ENCODE measurements at places on chromosomes 7 and 10. TPM values are rescaled to one million over a fixed set of nuclear protein-coding genes. Genes with fewer than 3 reads are reported as not detected.

DNA sequence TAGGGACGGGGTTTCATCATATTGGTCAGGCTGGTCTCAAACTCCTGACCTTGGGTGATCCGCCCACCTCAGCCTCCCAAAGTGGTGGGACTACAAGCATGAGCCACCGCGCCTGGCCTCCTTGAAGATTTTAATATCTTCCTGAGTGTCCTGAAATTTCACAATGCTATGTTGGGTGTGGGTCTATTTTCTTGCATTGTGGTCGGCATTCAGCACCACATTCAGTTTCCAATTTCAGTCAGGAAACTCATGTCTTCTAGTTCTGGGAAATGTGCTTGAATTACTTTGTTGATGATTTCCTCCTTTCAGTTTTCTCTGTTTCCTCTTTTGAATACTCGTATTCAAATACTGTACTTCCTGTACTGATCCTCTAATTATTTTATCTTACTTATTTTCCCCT is 49.3 kb upstream of the IL6 start:
- no peak for DNase-seq

DNA sequence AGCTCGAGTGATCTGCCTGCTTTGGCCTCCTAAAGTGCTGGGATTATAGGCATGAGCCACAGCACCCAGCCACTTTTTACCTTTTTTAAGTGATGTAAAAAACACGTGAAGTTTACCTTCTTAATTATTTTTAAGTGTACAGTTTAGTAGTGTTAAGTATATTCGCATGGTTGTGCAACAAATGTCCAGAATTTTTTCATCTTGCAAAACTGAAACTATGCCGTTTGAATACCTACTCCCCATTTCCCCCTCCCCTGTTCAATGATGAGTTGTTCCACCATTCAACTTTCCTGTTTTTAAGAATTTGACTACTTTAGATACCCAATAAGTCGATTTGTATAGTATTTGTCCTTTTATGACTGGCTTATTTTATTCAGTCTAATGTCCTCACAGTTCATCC is 10.9 kb downstream of the NRBF2 start:
- no peak for DNase-seq

DNA sequence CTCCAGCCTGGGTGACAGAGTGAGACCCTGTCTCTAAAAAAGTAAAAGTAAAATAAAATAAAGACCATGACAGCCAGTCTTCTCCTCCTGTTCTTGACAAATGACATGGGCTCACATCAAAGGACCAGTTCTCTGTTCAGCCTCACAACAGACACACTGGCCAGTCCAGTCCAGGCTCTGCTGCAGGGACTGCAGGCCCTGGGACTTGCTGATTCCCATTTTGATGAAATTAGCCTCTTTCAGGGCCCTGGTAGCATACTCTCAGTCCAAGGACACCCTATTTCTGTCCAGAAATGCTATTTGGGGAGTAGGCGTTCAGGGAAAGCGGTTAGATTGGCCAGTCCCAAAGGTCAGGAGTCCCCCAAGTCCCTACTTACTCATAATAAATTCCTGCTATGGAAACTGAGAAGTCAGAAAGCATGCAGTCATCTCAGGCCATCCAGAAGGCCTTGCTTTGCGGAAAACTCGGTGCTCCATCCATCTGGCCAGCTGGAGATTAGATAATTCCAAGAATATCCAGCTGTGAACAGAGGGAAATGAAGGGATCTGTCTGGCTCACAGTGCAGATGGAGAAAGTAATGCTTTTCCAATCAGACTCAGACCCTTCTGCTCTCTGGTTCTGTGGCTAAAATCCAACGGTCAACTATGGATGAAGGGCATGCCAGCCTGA is 74.4 kb downstream of the RAB11FIP2 start:
- DNase-seq = no peak

The SPDYE8 gene
- not detected for total RNA-seq

GRCh38 chr10:12381536-12382156 is 32.3 kb downstream of the CAMK1D start:
- no peak for DNase-seq

DNA sequence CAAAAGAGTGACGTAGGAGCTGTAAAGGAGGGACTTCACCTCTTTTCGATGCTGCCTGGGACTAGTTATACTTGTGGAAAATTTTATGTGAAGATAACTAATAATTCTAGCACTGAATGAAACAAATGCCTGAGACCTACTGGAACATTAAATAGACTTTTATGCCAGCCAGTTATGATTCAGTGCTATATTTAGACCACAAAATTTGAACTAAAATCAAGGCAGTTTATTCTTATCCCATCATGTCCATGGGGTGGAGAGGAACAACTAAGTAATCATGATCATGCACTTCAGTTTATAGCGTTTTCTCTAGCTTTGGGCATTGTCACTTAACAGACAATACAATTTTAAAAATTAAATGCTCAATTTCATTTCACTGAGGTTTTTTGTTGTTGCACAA is 76.7 kb downstream of the ZEB1 start:
- DNase-seq = no peak

DNA sequence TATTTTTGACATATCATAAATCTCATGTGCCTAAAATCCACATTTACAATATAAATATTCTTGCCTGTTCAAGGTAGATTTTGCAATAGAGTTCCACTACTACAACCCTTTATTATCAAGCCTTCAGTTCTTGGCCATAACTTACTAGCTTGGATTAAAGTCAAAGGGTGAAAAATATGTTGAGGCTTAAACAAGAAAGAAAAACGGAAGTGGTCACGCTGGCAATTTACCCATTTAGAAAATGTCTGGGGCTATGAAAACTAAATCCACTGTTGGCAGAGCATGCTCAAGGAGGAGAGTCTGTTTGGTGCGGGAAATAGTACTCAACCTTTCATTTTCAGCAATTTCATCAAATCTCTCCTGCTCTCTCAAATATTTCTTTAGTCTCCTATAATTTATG is 209.8 kb upstream of the RHOBTB1 start:
- DNase-seq = no peak

The ADK gene
- 105 TPM for total RNA-seq

The TSPAN15 gene
- 86.5 TPM for total RNA-seq

All from Caco-2 (cell line).